Hypothalamus (tissue), 51 donors: ENCODE measurements at places on chromosomes 7 and 10.

DNA sequence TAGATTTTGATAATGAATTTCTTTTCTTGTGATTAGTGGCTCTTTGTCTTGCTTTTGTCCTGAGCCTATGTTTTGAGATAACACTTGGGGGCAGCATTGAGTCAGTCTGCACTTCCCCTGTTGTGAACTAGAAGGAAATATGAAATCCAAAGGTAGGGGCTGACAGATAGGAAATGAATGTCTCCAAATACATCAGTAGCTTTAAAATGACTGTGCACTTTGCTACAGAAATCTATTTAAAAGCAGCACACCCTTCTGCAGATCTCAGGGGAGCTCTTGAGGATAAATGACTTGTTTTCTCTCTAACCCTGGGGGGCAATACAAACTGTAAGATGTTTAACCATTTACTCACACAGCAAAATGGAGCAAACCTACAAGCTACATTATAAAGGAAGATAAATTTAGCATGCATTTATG lies 176.0 kb upstream of the MYO3A start:
- DNase-seq, result no peak

DNA sequence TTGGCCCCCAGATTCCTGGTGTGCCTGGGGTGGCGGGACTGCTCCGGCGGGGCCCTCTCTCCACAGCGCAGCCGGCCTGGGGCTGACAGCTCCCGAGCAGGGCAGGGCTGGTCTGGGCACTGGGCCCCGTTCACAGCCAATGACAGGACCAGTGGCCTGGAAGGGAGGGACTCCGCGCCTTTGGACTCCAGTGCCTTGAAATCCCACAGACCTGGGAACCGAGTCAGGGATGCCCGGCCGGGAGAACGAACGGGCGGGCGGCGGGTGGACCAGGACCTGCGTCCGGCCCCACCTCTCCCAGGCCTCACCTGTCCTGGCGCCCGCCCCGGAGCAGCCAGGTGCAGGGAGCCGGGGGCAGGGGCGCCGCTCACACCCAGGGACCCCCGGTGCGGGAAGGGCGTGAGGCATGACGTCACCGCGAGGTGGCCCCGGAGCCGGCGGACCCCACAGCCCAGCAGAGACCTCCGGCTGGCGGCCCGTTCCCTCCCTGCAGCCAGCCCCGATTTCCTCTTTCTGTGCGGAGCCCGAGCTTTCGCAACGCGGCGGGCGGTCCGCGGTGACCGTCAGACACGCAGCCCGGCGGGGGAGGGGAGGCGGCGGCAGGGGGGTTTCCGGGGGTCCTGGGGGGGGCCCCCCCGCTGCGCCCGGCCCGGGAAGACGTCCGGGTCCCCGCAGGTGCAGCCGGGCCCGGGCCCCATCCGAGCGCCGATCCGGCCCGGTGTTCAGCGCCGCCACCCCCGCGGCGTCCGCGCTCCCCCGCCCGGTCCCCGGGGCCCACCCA lies 743 bp downstream of the ADAP1 start:
- peak; percentile 31 for DNase-seq

GRCh38 chr10:58064714-58065528 lies 202.8 kb downstream of the IPMK start:
- DNase-seq, result no peak

- no peak for DNase-seq
Observed at GRCh38 chr7:89012016-89012415, 216.5 kb upstream of the TEX47 start.

- no peak for DNase-seq
Observed at GRCh38 chr10:125953778-125954385, 57.5 kb downstream of the FANK1 start.

- DNase-seq, result no peak
Observed at GRCh38 chr7:118059209-118059608, 124.8 kb upstream of the LSM8 start.

DNA sequence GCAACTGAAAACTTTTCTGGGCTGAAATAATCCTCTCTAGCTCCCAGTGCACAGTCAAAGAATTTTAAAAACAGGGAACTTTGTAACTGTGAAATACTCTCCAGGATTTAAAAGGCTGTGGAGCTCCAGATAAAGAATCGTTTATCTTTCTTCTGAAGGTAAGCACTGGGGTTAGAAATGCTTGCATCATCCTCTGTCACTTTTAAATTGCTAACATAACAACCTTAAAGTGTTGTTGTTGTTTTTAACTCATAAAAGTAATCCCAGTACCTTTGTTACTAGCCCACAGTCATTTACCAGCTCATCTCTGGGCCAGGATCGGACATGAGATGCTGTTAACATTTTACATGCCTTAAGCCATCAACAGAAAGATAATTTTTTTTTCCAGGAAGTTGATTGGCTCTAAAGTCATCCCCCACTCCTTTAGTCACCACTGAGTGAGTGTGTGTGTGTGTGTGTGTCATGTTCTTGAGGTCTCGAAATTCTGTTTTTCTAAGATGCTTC lies at the start of gene SLC39A12:
Gene SLC39A12, plus strand, starts transcription at position 51 of the 504 bp plus-strand sequence. CDS start 1,359 bp downstream, outside the sequence.
- no peak for DNase-seq

DNA sequence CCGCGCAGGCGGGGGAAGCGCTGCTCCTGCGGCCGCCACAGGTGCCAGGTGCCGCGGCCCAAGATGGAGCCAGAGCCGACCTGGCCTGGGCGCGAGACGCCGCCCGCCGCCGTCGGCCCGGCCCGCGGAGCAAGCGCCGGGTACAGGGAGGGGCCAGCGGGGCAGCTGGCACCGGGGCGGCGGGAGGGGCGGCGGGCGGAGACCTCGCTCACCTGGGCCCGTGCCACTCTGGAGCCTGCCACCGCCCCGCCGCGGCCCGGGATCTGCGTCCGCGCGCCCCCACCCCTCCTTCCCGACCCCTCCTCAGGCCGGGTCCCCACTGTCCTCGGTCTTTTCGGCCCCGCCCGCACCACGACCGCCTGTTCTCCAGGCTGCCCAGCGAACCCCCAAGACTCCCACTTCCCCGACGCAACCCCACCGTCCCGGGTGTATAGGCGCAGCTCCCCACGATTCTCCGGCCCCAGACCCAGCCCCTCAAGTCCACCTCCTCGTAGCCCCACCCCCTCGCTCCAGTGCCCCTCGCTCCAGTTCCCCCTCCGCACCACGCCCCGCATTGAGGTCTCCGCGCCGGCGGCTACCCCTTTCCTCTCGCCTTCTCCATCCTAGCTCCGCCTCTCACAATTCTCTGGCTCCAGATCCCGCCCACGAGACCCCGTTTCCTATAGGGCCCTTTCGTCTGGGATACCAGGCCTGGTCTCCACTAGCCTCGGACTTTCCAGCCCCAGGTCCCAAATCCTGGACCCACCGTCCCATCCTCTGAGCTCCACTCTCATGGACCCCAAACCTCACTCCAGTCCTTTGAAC lies at the start of gene GPRIN2:
Gene GPRIN2, minus strand, starts transcription at position 144 of the 804 bp plus-strand sequence. CDS start 5,922 bp downstream, outside the sequence.
- DNase-seq, result no peak

DNA sequence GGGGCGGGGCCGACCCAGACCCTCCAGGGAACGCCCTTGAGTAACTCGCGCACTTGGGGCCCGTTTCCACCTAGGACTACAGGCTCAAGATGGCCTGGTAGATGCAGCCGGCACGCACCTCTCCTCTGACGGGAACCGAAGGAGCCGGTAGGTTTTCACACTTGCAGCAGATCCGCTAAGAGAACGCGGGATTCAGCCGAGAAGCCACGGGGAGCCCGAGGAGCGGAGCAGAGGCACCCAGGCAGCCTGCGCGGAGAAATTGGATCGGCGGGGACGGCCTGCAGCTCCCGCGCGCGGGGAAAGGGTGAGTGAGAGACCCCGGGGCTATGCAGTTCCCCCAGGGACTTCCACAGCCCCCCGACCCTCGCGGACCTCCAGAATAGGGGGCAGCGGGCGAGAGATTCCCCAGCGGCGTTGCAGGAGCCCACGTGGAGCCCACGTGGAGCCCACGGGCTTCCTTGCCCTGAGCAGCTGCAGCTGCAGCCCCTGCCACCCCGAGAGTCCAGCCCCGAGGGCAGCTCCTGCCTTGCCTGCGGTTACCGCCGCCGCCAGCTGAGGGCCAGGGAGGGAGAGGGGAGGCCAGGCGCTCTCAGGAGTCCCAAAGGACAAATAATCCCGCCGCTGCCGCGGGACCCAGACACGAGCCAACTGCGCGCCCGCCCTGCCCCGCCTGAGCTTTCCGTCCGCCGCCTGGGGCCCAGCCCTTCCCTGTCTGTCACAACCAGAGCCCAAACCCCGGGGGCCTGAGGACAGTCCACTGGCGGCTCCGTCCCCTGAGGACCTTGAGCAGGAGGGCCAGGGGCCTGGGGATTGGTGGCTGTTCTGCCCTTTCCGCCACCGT lies 13.1 kb downstream of the IFT22 start:
- DNase-seq, result no peak

GRCh38 chr7:105664816-105665525 lies 83.7 kb upstream of the EFCAB10 start:
- no peak for DNase-seq

GRCh38 chr10:98256692-98257091 lies 11.3 kb downstream of the LOXL4 start:
- DNase-seq, result no peak

DNA sequence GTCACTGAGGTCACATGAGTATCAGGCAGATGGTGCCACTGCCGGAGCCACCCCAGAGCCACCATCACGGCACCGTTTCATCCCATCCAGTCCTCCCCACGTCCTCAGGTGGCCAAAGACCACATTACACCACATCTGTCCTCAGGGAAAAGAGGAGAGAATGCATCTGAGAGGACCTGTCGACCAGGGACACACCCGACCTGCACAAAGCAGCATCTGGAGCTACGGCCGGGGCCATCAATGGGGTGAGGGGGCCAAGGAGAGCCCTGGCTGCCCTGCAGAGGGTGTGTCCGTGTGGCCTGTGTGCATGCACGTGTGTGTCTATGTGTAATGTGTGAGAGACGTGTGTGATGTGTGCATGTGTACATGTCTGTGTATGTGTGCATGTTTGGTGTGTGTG lies 480.6 kb downstream of the DNAJB6 start:
- no peak for DNase-seq

GRCh38 chr10:132937861-132938260 lies 4.5 kb downstream of the CFAP46 start:
- no peak for DNase-seq
